ENCODE measurements at places on chromosomes 2 and 18.

- DNase-seq = no peak
Measured at GRCh38 chr2:27823569-27823968, 52.0 kb downstream of the MRPL33 start.

GRCh38 chr18:48813833-48814489 is 136.8 kb downstream of the SMAD7 start:
- DNase-seq = no peak

DNA sequence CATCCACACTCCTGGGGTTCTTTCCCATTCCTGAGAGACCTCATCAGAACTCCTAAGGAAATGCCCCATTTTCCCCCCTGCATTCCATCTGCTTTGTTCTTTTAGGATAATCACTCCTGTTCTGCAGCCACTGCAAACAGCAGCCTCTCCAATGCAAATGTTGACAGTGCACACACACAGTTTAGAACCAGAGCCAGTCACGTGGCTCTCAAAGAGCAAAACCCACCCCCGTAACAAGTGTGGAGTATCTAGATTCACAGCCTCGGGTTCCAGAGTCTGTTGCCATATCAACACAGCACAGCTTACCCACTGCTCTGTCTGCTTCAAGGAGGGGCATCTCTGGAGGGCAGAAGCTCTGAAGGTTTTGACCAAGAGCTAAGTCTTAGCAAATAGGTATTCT is 180.0 kb downstream of the NAPG start:
- DNase-seq = no peak

GRCh38 chr2:17136877-17137276 is 381.4 kb downstream of the RAD51AP2 start:
- no peak for DNase-seq

DNA sequence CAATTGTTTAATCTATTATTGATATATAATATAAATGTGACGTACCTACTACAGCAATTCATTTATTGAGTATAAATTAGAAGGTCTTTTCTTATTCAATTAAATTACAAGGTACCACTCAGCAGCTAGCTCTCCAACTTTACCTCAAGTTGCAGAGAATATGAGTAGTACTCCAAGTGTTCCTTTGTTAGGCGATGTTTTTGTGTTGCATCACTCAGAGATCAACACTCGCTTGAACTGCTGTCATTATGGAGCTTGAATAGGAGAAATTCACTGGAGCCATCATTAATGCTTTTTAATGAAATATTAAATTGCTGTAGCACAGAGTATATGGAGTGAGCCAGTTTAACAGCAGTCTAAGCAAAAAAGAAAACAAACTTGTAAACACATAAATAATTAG is 320.0 kb downstream of the FSIP2 start:
- no peak for DNase-seq

- DNase-seq = no peak
Measured at GRCh38 chr2:140256080-140256479, 1475.9 kb upstream of the NXPH2 start.
